Stimulated activated CD8-positive, alpha-beta memory T cell treated with anti-CD3 and anti-CD28 coated beads, Interleukin-15, amount 100 ng/mL, for 4 hours (primary cell): ENCODE measurements at places on chromosomes 16 and 17.
A peak's percentile ranks its signal among the peaks of the same experiment; 100 is the strongest.

DNA sequence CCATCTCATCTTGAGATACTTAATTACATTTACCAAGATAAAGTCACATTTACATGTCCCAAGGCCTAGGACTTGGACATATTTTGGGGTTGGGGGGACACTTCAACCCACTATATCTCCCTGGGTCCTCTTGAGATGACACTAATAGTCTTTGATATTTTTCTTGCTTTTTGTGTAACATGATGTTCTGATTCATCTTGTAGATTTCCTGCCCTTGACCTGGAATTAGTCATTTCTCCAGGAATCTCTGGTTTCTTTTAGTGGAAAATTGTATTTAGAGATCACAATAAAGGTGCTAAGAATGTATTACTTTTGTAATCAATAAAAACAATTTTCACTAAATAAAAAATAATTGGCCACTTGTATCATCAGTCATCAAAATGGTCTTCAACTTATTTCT lies 157.3 kb downstream of the VPS53 start:
- DNase-seq: no peak

DNA sequence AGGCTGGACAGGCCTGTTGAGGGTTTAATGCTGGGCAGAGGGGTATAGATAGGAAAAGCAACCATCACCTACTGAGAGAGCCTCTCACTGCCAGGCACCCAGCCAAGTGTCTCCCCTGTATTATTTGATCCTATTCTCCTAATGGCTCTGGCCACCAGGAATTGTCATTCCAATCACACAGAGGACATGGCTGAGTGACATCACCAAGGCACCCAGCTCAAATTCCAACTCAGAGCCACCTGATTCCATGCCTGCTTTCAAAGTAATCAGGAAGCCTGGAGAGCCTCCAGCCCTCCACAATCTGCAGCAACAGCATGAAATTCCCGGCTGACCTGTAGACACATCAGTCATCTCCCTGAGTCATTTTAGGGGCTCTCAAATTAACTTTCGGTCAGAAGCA lies 368.9 kb upstream of the C16orf82 start:
- DNase-seq: no peak

DNA sequence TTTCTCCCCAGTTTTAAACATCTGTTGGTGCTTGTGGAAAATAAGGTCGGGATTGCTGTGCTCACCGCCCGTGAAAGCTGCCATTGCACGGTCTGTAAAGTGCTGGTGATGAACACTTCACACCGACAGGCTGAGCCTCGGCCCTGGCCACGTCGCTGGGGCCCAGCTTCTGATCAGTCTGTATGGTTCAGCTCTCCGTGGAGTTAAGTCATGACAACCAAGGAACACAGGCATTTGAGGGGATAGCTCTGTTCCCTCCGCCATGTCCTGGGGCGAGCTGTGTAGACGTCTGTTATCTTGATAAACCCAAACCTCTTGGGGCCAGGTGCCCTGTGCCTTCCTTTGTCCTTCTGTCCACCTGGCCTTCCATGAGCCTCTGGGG lies 110.6 kb downstream of the METRNL start:
- DNase-seq: no peak

- no peak for DNase-seq
These were observed 383 bp downstream of the ZNF598 start for GRCh38 chr16:2009164-2009711.

DNA sequence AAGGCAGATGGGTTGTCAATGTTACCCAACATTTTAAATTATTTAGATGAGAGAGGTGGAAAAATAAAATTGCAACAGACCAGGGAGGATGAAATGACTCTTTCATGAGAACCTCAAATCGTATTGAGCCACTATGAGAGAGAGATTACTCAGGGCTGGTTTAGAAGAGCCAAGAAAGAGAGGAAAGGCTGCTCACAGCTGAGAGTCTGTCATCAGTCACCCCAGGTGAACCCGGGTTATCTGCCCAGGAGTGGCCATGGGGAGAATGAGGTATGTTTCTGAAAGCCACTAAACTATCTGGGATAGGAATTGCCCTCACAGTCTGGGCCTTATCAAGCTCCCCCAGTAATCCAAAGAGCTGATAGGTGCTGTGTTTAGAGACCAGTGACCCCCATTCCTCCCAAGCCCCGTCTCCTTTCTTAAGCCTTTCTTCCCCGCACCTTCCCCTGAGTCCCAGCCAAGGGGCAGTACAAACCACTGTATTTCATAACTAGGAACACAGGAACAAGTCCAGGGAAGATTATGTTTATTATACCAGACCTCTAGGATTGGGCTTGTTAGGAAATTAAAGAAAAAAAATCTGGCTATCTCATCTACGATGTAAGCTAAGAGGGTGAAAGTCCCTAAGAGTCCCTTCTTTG lies 158.9 kb upstream of the NOL11 start:
- no peak for DNase-seq

DNA sequence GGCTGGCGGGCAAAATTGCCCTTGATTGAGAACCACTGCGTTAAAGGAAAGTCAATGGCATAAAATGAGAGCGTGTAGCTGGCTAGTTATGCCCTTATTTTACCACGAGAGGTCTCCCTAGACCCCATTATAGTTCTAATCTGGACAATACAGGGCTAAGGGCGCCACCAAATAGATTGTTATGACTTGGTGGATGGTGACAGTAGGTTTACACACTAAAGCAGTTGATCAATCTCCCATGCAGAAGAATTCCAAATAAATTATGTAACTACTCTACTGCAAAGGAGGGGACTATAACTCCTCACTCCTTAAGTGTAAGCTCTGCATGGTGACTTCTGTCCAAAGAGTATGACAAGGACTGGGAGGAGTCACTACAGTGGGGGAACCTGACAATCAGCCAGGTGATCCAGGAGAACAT lies 20.4 kb upstream of the YPEL2 start:
- DNase-seq: no peak

GRCh38 chr17:65271296-65271695 lies 134.1 kb downstream of the RGS9 start:
- no peak for DNase-seq

GRCh38 chr17:82019690-82020571 lies 2.7 kb downstream of the CENPX start:
- no peak for DNase-seq

GRCh38 chr17:43402078-43402477 lies 3.3 kb downstream of the ARL4D start:
- no peak for DNase-seq

- no peak for DNase-seq
These were observed 11.9 kb downstream of the WFDC1 start for GRCh38 chr16:84306564-84306963.

DNA sequence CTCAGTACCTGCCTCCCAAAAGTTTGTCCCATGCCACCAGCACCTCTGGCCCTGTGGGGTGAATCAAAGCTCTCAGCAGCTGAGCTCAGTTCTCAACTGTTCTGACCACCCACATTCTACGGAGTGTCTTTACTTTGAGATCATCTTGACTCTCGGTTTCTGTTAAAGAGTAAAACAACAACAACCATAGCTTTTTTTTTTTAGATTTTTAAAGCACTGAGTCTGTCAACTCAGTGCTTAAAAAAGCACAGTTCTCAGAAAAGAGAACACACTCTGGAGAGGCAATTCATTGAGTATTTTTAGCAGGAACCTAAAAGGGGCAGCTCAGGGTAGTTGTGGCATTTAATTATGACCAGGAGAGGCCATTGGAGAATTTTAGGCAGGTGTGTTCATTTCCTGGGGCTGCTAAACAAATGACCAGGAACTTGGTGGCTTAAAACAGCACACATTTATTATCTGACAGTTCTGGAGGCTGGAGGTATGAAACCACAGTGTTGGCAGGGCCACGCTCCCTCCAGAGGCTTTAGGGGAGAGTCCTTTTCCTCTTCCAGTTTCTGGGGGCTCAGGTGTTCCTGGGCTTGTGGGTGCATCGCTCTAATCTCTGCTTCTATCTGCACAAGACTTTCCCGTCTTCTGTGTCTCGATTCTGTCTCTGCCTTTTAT lies 6.7 kb upstream of the WFIKKN2 start:
- DNase-seq: no peak

DNA sequence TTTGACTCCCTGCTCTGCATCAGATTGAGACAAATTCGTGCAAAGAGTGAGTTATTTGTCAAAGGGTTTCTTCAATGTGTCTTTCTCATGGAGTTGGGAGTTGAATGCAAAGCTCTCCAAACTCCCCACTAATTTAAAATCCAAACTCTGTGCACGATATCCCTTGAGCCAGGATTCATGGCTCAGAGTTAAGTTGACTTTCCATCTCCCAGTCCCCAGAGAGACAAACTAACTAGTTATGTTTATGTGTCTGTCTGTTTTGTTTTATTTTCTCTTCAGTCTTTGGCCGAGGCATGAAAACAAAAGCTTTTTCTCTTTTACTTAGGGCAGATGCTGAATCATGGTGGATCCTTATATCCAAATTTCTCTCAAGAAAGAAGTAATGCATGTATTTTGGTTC lies 570.0 kb upstream of the CDH5 start:
- DNase-seq: no peak

- no peak for DNase-seq
These were observed 11.3 kb upstream of the STAC2 start for GRCh38 chr17:39236981-39237441.

DNA sequence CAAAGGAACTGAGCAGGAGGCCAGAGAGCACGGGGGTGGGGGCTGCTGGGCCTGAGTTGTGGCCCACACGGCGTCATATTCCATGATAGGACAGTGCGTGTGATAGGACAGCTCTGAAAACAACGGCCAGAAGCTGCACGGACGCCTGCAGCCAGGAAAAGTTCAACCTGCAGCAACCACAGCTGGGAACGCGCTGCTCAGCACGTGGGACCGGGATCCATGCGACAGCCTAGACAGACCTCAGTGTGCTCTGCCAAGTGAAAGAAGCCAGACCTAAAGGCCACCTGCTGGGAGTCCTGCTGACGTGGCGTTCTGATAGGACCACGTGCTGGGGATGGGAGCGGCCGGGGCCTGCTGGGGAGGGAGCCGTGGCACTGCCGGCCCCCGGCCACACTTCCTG lies 21.6 kb downstream of the CTU2 start:
- no peak for DNase-seq

- no peak for DNase-seq
These were observed 27.9 kb downstream of the SREBF1 start for GRCh38 chr17:17808706-17809432.

GRCh38 chr16:56423584-56424403 lies 1.6 kb downstream of the AMFR start:
- DNase-seq: no peak

DNA sequence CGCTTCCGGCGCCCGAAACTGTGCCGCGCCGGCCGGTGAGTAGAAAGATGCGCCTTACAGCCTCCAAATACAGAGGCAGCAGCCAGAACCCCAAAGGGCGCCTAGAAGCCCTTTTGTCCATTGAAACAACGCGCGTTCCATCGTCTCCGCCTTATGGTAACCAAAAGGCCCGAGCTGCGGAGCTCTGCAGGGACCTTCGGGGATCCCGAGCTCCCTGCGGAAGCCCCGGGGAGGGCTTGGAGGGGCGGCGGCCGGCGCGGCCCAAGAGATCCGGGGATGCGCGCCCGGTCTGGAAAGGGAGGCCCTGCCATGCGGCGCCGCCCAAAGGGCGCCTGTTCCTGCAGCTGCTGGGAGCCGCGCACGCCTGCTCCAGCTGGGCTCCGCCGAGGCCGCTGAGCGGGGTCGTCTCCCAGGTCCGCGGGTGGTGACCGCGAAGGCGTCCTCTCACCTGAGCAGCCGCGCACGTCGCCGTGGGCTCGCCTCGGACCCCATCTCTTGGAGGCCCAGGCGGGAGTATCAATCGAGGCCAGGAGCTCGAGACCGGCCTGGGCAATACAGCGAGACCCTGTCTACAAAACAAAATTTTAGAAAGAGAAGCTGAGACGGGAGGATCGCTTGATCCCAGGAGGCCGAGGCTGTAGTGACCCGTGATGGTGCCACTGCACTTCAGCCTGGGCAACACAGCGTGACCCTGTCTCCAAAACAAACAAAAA lies 742 bp upstream of the FBXO31 start:
- no peak for DNase-seq

GRCh38 chr17:70308618-70309017 lies 139.3 kb downstream of the KCNJ2 start:
- DNase-seq: no peak

GRCh38 chr17:10698096-10698818 lies 863 bp downstream of the ADPRM start:
- DNase-seq: no peak

DNA sequence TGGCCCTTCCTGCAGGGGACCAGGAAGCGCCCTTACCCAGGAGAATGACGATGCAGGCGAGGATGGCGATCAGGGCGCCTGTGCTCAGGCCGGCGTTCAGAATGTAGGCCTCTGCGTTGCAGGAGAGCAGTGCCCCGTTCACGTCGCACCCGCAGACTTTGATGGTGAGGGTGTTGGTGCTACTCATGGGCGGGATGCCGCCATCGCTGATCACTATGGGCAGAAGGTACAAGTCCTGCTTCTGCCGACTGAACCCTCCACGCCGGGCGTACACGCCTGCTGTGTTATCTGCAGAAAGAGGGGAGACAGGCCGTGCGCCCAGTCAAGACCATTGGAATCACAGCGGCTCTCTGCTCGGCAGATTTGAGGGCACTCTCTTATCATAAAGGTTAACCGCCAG lies 171.1 kb downstream of the CDH11 start:
- DNase-seq: no peak

GRCh38 chr16:10738231-10739077 lies 5.2 kb upstream of the NUBP1 start:
- DNase-seq: no peak

GRCh38 chr16:11667824-11668622 lies at the start of gene SNN:
Gene SNN, plus strand, starts transcription at chr16:11668455. Its CDS starts 7,605 bp downstream, at chr16:11676060.
- DNase-seq: peak; percentile 60

GRCh38 chr17:68198931-68199836 lies 48.7 kb upstream of the AMZ2 start:
- no peak for DNase-seq

DNA sequence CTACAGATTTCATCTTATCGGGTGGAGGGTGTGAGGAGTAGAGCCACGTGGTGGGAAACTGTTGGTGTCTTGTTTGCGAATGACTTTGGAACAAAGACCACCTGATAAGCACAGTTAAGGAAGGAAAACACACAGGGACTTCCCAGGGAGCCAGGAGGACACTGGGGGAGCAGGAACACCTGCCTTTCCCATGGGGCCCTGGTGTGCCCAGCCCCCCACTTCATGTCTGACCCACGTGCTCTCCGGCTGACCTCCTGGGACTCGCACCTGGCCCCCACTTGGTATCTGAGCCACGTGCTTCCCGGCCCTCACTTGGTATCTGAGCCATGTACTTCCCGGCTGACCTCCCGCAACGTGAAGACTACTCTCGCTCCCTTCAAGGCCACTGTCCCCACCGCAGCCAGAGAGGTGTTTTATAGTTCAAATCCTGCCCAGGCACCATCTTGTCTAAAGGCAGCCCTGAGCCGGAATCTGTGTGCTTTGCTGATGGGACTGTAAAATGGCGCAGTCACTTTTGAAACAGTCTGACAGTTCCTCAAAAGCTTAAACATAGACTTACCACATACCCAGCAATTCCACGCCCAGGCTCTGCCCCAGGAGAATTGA lies 5.4 kb upstream of the CSNK1D start:
- DNase-seq: no peak

DNA sequence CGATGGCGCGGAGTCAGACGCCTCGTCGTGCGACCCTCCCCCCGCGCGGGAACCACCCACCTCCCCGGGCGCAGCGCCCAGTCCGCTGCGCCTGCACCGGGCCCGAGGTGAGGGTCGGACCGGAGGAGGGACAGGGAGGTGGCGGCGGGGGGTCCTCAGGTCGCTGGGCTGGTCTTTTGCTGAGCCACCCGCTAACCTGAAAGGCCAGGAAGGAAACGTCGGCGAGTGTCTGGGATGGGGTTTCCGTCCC lies 4.9 kb downstream of the TBX2 start:
- no peak for DNase-seq

GRCh38 chr17:83101805-83102480 lies 22.5 kb downstream of the METRNL start:
- no peak for DNase-seq
